Stimulated activated CD8-positive, alpha-beta memory T cell treated with anti-CD3 and anti-CD28 coated beads, Interleukin-4, amount 100 ng/mL, for 1 hour (primary cell): ENCODE measurements at places on chromosomes 7 and 10.

- no peak for DNase-seq
These were observed 42.3 kb downstream of the TNPO3 start for GRCh38 chr7:129012641-129013040.

GRCh38 chr10:16891375-16892313 is 74.4 kb upstream of the RSU1 start:
- DNase-seq, result peak; percentile 2

GRCh38 chr7:157238087-157238486 is 98.7 kb upstream of the DNAJB6 start:
- no peak for DNase-seq

- DNase-seq, result no peak
These were observed 486.1 kb upstream of the COBL start for GRCh38 chr7:51802718-51803117.
